ENCODE measurements at places on chromosomes 6 and 20.

- DNase-seq: peak; percentile 18
These were observed 11.5 kb upstream of the TMC2 start for GRCh38 chr20:2524709-2525506.

- no peak for DNase-seq
These were observed 36.4 kb upstream of the MC3R start for GRCh38 chr20:56212091-56212490.

DNA sequence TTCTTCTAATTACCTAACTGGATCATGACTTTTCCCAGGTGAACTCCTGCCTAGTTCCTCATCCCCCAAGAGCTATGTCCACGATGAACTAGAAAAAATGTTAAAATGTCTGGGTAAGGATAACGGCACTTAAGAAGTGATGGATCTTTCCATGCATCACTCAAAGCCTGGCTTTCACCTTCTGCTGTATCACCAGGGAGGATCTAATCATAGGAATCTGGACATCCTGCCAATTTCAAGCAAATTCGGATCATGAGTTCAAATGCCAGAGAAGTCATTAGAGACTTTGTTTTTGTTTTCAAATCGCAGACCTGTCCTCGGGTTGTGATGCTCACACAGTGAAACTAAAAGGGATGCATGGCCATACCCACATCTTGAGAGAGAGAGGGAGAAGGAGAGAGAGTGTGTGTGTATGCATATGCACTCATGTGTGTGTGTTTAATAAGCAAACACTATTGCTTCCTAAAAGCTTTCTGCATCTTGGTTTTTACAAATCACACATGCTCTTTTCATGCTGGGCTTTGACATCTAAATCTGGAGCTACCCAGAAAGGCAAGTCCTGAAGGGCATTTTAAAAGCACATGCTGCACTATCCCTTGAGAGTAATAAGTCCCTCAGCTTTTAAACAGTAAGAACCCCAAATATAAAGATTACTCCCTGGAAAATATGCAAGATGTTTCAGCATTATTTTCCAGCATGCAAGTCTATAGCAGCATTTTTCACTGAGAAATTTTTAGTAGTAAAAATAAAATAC is 524.6 kb upstream of the NOX3 start:
- no peak for DNase-seq

DNA sequence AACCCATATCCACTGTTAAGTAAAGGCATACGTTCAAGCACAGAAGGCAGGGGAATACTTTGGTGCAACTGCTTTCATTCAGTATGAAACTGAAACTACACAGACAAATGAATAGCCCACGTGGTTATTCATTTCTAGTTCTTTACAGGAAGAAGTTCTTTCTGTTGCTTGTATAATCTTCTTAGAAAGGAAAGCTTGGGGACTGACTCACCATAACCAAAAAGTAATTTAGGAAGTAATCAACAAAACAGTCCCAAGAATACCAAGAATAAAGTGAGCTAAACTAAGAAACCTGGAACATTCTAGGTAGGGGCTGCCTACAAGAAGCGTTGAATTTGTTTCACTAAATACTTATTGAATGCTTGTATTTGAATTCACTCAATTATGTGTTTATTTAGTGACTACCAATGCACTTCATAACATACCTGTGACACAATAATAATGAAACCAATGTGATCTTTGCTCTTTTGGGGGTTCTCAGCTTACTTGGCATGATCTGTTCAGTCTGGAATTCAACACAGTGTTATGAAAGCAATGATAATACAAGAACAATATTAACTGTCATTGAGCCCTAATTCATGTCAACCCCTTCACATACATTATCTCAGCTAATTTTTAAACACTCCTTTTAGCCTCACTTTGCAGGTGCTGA is 25.1 kb upstream of the KIAA0408 start:
- peak; percentile 22 for DNase-seq

- DNase-seq: no peak
These were observed 867 bp downstream of the NPBWR2 start for GRCh38 chr20:64106435-64106961.

- no peak for DNase-seq
These were observed 9.4 kb upstream of the NCOA7 start for GRCh38 chr6:125781314-125781868.

GRCh38 chr6:165205632-165206031 is 103.8 kb downstream of the C6orf118 start:
- DNase-seq: no peak

- DNase-seq: no peak
These were observed 43.2 kb downstream of the LY86 start for GRCh38 chr6:6631534-6632276.

GRCh38 chr6:33313105-33313708 is 671 bp downstream of the TAPBP start:
- DNase-seq: peak; percentile 42

GRCh38 chr20:19310541-19310940 is 98.1 kb downstream of the SLC24A3 start:
- no peak for DNase-seq

- peak; percentile 58 for DNase-seq
These were observed 41.7 kb upstream of the NAA20 start for GRCh38 chr20:19975436-19975799.

DNA sequence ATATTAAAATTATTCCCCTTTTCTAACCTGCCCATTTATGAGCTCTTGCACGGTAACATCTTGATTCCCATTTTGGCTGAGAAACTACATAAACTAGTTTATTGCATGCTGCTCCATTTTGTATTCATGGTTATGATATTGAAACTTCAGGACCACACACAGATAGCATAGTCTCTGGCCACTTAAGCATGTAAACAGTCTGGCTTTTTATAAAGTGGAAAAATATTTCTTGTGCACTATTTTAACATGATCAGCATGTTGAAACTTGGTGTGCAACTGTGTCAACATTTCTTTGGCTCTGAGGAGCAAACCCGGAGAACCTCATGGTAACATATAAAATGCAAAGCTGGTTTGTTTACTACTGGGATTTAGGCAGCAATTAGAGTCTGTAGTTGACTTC is 70.7 kb downstream of the SLX4IP start:
- DNase-seq: no peak

DNA sequence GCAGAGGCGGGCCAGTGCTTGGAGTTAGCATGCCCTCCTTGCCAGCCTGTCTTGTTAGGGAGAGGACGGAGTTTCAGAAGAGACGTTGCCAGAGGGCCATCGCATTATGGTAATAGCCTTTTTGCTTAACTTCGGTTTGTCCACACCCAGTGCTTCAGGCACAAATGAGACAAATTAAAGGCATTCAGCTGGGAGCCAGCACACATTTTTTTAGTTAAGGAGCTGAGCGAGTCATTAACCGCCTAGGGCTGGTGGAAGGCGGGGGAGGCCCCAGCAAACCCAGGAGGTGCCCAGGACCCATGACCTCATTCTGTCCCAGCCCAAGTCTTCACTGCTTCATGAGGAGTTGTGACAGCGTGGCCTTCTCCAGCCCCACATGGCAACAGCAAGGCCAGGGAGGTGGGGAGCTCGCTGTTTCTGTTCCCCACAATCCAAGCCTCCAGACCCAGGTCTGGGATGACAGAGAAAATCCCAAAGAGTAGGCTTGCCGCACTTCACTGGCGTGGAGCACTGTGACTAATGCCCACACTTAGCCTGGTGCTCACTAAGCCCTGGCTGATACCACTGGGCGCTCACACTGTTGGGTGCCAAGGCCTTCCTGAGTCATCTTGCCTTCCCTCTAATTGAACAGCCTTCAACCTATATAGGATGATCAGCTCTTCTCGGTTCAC is 237.1 kb downstream of the ANKRD60 start:
- DNase-seq: peak; percentile 30

- DNase-seq: no peak
These were observed 1.9 kb upstream of the SPTLC3 start for GRCh38 chr20:13006825-13007224.

DNA sequence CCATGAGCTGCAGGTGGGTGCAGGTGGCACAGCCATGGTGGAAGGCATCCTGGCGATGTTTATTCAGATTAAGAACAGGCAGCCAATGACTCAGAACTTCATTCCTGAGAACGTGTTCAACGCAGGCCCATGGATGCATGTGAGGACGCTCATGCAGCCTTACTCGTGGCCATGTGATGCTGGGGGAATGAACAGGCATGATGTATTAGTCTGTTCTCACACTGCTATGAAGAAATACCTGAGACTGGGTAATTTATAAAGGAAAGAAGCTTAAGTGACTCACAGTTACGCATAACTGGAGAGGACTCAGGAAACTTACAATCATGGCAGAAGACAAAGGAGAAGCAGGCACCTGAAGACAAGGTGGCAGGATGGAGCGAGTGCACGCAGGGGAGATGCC is 146.6 kb downstream of the RNASET2 start:
- DNase-seq: no peak

DNA sequence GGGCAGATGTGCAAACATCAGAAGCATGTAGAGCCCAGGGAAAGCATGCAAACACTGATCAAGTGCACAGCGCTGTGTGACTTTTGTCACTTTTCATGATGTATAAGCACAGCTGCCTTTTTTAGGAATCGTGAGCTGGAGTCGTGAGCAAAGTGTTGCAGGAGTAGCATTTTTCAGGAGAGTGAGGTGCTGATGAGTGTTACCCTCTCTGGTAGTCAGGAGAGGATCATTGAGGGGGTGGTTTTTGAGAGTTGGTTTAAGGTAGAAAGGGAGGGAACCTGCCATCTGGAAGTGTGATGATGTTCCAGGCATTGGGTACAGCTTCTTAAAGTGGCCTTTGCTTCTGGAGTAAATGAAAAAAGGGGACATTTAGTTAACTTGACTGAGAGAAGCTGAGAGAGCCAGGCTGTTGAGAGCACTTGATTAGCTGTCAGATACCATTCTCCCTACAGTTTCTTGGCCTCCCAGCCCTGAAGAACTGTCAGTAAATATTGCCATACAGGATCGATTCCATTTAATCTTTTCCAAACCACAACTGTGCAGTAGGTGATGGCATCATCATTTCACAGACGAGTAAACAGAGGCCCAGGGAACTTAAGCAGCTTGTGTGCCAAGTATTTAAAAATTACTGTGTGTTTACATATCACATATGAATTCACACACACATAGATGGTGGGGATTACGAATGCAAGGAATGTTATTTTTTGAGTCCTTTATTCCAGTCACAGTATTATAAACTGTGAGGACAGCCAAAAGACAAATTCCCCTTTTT is 28.9 kb downstream of the TPD52L1 start:
- DNase-seq: no peak

DNA sequence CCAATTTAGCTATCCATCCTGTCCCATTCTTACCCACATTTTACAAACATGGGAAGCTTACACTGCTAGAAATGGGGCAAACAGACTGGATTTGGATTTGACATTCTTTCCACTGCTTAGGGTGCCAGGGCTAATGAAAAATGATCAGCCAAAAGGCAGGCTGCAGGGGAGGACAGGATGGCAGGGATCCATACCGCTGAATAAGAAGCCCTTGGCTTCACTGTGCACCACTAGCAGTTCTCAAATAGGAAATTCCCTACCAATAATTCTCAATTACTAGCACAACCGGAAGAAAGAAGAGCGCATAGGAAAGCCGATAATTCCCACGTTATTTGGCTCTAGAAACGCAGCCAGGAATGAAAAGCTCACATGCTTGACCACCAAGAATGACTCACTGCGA is 73.1 kb downstream of the NDUFAF5 start:
- no peak for DNase-seq

GRCh38 chr6:105890521-105891244 is 195.5 kb upstream of the PRDM1 start:
- peak; percentile 10 for DNase-seq

DNA sequence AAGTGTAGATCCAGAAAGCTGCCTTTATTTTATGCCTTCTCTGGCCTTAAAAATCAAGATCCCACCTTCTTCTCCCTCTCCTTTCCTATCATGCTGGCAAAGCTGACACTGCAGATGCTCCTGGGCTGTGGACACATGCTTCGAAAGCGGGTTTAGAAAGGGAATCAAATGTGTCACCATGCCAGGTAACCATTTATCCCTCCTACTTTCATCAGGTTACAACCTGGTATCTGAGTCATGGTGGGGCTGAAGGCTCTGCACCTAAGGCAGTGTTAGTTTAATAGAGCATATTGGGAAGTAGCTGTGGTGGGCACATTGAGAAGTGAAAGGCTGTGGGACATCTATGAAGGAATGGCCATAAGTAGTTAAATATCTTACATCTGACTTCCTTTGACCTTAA is 69.8 kb downstream of the GJA1 start:
- no peak for DNase-seq

DNA sequence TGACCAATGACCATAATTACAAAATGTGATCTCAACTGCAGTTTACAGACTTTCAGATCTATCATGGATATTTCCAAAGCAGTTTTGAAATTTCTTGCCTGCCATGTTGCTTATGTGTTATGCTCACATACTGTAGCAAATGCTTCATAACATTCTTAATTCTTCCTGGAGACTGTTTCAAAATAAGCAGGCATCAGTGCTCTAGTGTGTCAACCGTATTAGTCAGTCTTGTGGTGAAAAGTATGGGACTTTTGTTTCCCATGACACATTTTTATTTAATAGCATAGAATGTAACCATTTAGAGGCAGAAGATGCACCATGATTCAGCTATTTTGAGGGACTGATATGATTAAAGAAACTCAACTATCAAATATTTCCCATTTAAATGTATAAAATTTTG is 1.7 kb downstream of the POPDC3 start:
- DNase-seq: no peak

DNA sequence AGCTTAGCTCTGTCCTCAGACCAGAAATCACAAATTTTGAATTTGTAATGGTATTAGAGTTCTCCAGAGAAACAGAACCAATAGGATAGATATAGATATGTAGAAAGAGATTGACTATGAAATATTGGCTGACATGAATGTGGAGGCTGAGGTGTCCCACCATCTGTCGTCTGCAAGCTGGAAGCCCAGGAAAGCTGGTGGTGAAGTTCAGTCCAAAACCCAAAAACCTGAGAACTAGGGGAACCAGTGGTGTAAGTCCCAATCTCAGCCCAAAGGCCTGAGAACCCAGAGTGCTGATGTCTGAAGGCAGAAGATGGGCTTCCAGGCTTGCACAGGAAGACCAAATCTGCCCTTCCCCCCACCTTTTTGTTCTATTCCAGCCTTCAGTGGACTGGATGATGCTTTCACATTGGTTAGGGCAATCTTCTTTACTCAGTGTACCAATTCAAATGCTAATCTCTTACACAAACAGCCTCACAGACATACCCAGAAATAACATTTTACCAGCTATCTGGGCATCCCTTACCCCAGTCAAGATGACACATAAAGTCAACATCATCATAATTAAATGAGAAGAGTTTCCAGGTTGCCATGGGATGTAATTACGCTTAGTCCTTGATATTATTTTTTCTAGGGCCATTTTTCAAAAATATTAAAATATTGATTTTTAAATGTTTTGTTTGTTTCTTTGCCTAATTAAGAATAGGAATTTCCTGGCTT is 570.8 kb downstream of the UTRN start:
- no peak for DNase-seq

Data from HT-29 (cell line).